Upper lobe of right lung (tissue), 1 donor: ENCODE measurements at places on chromosomes 4 and X. TPM values are rescaled to one million over a fixed set of nuclear protein-coding genes. Genes with fewer than 3 reads are reported as not detected.

- H3K4me3 ChIP-seq: peak overlapping the region; percentile 1
- H3K27me3 ChIP-seq: no peaks in the 10 kb centered on the region
- no peaks in the 10 kb centered on the region for H3K36me3 ChIP-seq
- H3K4me1 ChIP-seq: no peaks in the 10 kb centered on the region
These were observed 38.5 kb upstream of the UGT2B7 start for GRCh38 chr4:69057620-69058409.

DNA sequence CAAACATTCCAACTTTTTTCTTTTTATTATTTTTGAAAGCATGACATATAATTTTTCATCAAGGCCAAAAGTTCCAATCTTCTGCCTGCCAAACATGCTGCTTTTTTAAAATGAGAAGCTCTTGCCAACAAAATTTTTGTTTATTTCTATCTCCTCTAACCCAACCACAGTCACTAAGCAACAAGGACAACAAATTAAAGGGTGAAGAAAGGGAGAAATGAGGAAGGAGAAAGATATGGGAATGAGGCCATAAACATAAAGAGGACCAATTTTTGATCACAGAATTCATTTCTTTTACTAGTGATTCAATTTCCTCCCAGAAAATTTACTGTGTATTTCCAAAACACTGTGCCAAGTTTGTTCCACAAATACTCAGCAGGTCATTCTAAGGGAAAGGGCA lies 537.0 kb upstream of the DIAPH2 start:
- H3K27me3 ChIP-seq: no peaks in the 10 kb centered on the region
- peak overlapping the region; percentile 36 for H3K27ac ChIP-seq
- no peaks in the 10 kb centered on the region for H3K4me1 ChIP-seq
- DNase-seq: no peak
- no peaks in the 10 kb centered on the region for H3K36me3 ChIP-seq

DNA sequence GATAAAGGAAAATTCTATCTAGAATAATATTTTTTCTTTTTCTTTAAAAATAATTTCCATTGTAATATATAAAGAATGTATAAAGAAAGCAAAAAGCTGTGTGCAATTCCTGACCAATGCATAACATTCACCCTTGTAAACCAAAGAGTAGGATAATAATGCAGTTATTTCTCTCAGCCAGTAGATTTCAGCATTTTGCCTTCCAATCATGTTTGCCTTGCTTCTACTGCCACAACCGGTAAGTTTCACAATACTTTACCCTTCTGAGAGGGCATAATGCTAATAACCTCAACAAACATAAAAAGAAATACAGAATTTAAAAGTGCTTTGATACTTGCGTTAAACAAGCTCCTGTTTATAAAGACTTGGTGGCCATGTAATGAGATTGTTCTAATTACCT lies 59.9 kb downstream of the CHIC2 start:
- H3K36me3 ChIP-seq: no peaks in the 10 kb centered on the region
- DNase-seq: no peak
- no peak overlapping the region for H3K4me3 ChIP-seq
- no peaks in the 10 kb centered on the region for H3K27me3 ChIP-seq

GRCh38 chr4:23374259-23374658 lies 515.6 kb downstream of the PPARGC1A start:
- no peaks in the 10 kb centered on the region for H3K27me3 ChIP-seq
- no peak overlapping the region for H3K4me3 ChIP-seq
- H3K27ac ChIP-seq: no peak overlapping the region
- no peaks in the 10 kb centered on the region for H3K36me3 ChIP-seq
- no peaks in the 10 kb centered on the region for H3K4me1 ChIP-seq

DNA sequence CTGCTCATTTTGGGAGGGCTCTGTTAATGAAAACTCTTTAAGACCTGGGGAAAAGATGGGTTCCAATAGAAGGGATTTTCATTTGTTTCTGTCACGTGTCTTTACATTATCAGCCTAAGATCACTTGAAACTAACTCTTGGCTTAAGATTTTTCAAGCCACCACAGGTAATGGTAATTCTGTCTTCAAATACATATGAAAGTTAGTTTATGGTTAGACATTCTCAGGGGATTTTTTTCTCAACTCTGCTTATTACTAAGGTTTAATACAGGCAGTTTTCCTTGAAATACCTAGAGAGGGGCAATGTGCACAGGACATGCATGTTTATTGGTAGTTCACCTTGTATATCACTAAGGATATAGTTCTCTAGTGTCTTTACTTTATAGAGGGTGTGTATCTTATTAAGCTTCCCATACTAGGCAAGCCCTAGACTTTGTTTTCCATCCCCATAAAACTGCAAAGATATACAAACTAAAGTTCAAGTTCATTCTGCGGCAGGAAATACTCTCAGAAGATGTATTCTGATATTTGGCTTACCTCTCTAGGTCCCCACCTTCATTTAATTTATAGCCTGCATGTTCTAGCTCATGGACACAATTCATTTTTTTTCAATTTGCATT lies 38.2 kb upstream of the MYOZ2 start:
- DNase-seq: no peak
- H3K4me1 ChIP-seq: no peaks in the 10 kb centered on the region
- H3K27ac ChIP-seq: no peak overlapping the region
- no peak overlapping the region for H3K4me3 ChIP-seq
- no peaks in the 10 kb centered on the region for H3K27me3 ChIP-seq
- H3K36me3 ChIP-seq: no peaks in the 10 kb centered on the region

DNA sequence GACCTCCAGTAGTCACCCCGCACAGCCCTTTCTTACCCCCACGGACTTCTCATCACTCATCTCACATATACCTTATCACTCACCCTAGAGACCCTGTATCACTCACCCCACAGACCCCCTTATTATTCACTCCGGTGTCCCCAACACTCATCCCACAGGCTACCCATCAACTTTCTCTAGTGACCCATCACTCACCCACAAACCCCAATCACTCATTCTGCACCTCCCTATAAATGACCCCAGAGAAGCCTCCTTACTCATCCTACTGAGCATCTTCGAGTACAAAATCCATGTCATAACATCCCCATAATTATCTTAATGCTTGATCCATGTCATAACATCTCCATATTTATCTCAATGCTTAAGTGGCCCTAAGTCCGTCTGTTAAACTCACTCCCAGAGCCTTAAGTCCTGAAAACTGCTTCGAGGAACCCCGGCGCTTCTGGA lies 934 bp downstream of the ZNF41 start:
- H3K36me3 ChIP-seq: no peaks in the 10 kb centered on the region
- H3K4me3 ChIP-seq: peak overlapping the region; percentile 63
- no peak for DNase-seq
- H3K27ac ChIP-seq: peak overlapping the region; percentile 96
- peaks cover 4% of the 10 kb centered on the region for H3K4me1 ChIP-seq

DNA sequence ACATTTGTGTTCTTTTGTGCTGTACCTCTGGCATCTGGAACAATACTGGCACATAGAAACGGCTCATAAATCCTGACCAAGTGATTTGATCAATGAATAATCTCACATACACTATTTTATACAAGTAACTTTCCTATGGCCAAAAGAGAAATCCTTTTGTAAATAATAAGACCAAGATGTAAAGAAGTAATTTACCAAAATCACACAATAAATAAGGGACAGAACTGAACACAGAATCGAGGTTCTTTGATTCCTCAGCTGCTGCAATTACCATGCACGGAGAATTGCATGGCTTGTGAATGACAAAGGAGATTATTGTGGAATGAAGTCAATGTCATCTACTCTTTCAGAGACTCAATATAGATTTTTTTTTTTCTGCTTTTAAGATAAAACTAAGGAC lies 576.8 kb upstream of the SMIM31 start:
- no peaks in the 10 kb centered on the region for H3K36me3 ChIP-seq
- DNase-seq: no peak
- H3K4me1 ChIP-seq: no peaks in the 10 kb centered on the region
- H3K4me3 ChIP-seq: no peak overlapping the region

PNMA6A gene
- total RNA-seq: 0.87 TPM

GRCh38 chr4:36115312-36115711 lies 129.0 kb downstream of the ARAP2 start:
- H3K4me3 ChIP-seq: no peak overlapping the region
- no peak overlapping the region for H3K27ac ChIP-seq
- no peaks in the 10 kb centered on the region for H3K27me3 ChIP-seq
- H3K4me1 ChIP-seq: no peaks in the 10 kb centered on the region

PCSK1N gene
- 4.3 TPM for total RNA-seq

REPS2 gene
- 18.9 TPM for total RNA-seq

- H3K36me3 ChIP-seq: no peaks in the 10 kb centered on the region
- H3K4me3 ChIP-seq: no peak overlapping the region
- peaks cover 6% of the 10 kb centered on the region for H3K4me1 ChIP-seq
- no peaks in the 10 kb centered on the region for H3K27me3 ChIP-seq
- no peak overlapping the region for H3K27ac ChIP-seq
- no peak for DNase-seq
These were observed 38.5 kb downstream of the HERC3 start for GRCh38 chr4:88630756-88631155.
